ENCODE measurements at places on chromosomes 3 and 15.
A peak's percentile ranks its signal among the peaks of the same experiment; 100 is the strongest.

DNA sequence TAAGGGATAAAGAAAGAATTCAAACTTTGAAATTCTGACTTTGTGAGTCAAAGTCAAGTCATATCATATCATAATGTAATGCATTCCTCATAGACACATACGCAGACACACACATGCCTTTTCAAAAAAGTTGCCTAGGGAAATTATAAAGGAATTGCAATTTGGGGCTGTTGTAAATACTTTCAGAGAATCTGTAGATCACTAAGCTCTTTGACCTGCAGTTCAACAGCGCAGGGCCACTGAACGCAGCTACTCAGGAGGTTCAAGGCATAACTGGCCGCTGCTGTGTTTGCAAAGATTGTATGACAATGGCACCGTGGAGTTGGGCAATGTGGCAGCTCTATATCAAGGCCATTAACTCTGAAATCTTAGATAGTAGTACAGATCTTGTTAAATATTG is 188.4 kb upstream of the THRB start:
- DNase-seq = no peak

- no peak for DNase-seq
Observed at GRCh38 chr3:127337911-127338531, 50.2 kb upstream of the PRR20G start.

DNA sequence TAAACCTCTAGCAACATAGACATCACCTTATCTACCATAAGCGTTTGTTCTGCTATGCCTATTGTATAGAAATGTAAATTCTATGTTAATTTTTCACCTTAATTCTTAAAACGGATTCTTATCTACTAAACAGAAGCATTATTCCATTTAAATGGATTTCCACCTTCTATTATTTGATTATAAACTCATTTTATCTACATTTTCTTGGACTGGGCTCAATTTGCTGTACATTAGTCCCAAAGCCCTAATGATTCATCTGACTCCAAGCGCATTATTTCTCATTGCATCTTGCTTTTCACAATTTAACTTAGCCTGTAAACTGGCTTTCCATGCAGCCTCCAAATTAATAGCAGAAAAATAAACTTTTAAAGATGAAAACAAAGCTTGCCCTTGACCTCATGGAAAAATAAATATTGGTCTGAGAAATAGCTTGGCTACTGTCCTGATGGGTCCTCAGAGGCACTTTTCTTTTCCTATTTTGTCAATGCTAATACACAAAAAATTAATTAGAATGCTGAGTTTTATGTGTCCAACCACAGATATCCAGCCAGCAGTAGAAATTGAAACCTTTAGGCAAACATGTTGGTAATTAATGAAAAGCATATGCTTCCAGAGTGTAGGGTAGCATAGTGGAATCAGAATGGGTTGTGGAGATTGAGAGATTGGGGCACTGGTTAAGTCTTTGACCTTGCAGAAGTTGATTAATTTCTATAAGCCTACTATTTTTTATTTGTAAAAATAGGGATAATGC is 81.4 kb upstream of the CFAP20DC start:
- DNase-seq = peak; percentile 81

- no peak for DNase-seq
Observed at GRCh38 chr15:73857193-73857920, 16.0 kb upstream of the TBC1D21 start.

DNA sequence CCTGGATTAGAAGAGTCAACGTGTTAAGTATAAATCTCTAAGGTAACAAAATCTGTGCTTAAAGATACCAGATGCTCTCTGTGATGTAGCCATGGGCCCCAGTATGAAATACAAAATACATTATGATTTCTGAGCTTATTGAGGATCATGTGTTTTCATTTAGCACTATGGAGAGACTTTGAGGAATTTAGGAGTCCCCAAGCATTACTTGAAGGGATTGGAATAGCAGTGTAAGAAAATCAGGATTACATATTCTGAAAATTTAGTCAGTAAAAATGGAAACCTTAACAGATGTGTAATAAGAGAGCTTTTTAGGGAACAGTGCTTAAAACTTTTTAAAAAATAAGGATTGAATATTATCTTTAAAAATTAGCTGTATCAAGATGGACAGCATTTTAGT is 35.5 kb downstream of the ECT2 start:
- DNase-seq = no peak

- DNase-seq = peak; percentile 9
Observed at GRCh38 chr3:101377796-101378195, 57.4 kb upstream of the IMPG2 start.

GRCh38 chr15:85168642-85169173 is 187.1 kb downstream of the PDE8A start:
- DNase-seq = peak; percentile 10

DNA sequence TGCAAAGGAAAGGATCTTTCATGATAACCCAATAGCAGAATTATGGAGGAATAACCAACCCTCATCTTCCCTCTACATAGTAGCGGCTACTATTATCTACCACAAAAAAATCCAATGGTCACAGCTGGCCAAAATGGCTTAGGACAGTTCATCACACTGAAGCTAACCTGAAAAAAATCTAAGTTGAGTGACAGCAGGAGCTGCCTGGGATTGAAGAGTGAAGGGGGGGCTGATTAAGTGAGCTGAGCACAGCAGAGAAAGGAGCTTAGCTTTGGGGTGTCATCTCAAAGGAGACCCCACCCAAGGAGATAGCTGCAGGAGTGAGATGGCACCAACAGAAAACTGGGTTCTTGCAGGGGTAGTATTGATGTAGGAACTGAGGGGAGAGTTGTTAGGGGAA is 33.6 kb downstream of the CCNL1 start:
- no peak for DNase-seq

DNA sequence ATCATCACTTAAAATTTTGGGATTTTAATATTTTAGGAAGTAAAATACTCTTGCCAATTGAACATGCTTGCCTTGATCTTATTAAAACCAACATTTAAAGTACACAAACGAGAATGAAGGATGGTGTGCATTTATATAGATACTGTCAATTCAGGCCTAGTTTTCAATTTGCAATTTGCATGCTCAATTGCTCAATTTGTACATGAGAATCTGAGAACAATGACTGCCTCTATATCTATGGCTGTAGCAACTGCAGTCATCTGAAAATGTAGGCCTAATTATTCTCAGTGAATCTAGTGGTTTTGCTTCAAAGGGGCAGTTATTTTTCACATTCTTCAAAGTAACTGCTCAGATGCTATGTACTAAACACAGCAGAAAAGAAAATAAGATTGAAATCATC is 18.8 kb downstream of the ZBBX start:
- DNase-seq = no peak

- no peak for DNase-seq
Observed at GRCh38 chr3:170057550-170057949, 19.8 kb downstream of the GPR160 start.

GRCh38 chr3:32502946-32503286 is 264 bp upstream of the CMTM6 start:
- DNase-seq = no peak

GRCh38 chr3:124834723-124835718 is 52.1 kb downstream of the ITGB5 start:
- peak; percentile 60 for DNase-seq

DNA sequence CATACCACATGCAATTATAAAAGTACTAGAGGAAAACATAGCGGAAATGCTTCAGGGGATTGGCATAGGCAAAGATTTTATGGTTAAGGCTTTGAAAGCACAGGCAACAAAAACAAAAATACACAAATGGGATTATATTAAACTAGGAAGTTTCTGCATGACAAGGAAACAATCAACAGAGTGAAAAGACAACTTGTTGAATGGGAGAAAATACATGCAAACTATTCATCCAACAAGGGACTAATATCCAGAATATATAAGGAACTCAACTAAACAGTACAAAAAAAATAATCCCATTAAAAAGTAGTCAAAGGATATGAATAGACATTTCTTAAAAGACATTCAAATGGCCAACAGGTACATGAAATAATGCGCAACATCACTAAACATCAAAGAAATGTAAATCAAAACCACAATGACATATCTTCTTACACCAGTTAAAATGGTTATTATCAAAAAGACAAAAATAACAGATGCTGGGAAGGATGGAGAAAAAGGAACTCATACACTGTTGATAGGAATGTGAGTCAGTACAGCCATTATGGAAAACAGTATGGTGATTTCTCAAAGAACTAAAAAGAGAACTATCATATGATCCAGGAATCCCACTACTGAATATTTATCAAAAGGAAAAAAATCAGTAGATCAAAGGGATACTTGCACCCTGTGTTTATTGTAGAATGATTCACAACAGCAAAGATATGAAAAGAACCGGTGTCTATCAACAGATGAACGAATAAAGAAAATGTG is 39.1 kb downstream of the COPS2 start:
- DNase-seq = no peak

- peak; percentile 73 for DNase-seq
Observed at GRCh38 chr3:111989061-111989678, 9.6 kb upstream of the TAGLN3 start.

Measured in EH (cell line).